ENCODE measurements at places on chromosomes 3 and 15.

DNA sequence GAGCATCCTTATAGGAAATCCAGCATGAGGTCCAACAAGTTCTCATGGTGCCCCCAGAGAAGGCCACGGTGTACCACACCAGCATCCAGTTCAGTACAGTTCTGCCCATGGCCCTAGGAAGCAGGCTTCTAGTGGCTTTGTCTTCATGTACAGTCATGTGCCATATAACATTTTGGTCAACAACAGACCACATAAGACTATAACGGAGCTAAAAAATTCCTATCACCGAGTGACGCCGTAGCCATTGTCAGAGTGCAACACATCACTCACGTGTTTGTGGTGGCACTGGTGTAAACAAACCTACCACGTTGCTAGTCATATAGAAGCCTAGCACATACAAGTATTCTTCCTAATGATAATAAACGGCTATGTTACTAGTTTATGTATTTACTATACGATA, 209.0 kb downstream of the ARRDC4 start:
- no peak for DNase-seq

DNA sequence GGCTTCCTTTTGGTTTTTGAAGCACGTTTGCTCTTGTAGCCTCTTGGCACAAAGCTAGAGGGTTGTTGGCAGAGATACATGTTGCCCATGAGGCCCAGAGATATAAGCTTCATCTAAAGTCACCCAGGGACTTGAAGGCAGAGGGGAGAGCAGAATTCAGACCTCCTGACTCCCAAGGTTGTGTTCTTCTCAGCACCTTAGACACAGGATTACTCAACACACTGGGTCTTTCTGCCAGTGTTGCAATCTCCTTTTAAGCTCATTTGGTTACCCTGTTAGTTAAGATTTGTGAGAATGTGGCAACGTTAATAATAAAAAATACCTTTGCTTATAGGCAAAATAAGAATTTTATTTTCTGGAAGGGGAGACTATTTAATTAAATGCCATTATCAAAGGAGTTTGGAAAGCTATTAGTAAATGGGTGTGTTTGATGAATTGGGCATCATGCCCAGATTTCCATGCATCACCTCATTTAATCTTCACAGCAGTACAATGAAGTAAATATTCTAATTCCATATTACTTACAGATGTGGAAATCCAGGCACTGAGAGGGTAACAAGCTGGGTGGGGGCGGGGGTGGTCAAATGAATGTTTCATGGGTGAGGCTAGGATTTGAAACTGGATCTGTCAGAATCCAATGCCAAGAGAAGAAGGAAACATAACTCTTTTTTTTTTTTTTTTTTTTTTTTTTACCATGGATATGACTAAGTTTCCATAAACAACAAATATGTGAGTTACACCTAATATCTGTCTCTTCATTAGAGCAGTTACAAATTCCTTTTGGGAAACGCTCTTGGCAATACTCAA, 183.3 kb downstream of the NR1D2 start:
- no peak for DNase-seq

GRCh38 chr15:48896869-48897814, 19.2 kb downstream of the EID1 start:
- no peak for DNase-seq

DNA sequence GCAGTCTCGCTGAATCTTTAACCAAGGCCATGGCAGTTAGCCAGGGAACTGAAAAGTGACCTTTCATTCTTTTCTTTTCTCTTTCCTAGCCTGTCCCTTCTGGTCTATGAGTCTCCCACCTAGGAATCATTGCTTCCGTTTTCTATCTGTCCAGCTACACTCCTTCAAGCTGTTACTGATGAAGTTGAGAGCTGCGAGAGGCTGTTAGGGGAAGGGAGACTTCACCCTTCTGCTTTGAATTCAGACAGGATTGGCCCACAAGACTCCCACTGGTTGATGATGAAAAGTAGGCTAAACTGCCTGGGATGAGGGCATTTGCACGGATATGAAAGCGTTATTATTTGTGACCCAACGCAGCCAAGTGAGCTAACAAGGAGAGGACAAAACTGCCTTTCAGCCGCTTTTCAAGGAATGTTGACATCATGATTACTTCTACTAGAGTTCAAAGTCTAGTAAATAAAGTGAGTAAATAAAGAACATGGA, 30.2 kb downstream of the EIF4E3 start:
- DNase-seq: no peak

DNA sequence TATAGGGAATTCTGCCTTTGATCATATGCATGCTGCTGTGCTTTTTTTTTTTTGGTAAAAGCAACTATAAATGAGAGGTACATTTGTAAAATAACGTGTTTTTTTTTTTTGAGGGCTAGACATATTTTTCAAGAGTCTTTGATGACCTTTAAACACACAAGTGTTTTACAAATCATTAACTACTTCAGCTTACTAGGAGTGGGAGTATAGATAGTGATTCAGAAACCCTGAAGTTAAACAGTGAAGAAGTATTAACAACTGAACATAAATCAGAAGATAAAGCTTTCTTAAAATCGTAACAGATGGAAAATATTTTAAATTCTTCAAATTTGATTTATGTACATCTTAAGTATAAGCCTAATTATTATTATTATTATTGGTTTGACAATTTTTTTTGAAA, 2.9 kb upstream of the GMNC start:
- DNase-seq: no peak

GRCh38 chr3:69530554-69530953, 144.7 kb upstream of the FRMD4B start:
- no peak for DNase-seq

DNA sequence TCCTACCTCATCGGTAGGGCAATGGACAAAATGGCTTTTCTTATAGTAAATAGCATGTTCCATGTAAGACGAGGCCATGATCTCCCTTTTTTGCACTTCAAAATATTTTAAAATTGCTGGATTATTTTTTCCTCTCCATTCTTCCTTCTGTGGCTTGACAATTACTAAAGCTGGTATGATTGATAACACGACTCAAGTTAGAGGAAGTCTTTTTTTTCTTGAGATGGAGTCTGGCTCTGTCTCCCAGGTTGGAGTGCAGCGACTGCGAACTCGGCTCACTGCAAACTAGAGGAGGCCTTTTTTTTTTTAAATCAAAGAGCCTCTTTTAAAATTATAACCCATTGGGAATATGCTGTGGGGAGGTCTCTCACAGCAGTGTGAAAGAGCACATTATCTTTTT, 124.5 kb upstream of the TBL1XR1 start:
- DNase-seq: no peak

DNA sequence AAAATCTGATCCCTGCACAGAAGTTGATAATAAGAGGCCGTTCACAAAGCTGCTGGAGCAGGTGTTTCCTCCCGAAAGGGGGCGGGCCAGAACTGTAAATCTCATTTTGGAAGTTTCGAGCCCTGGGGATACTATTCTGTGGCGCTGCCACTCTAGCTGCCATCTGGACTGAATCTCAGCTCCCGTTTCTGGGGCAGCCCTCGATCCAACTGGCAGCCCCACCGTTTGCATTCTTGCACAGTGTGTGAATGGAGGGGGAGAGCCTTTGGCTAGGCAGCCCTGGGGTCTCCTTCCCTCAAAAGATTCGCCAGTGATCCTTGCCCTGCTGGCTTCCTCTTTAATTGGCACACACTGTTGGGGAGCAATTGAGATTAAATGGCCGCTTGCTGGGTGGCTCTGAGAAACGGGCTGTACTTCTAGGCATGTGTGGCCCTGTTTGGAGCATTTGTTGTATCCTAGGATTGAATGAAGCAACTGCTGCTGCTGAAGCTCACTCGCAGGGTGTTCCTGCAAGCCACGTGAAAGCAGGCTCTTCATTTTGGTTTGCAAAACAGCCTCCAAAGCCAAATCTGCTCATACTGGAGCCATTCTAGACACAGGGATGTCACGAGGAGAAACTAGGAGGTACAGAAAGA, 57.2 kb upstream of the TOPAZ1 start:
- no peak for DNase-seq

GRCh38 chr3:147185781-147186180, 220.6 kb downstream of the ZIC4 start:
- no peak for DNase-seq
